Left lobe of liver (tissue), 2 donors: ENCODE measurements at places on chromosomes 3 and 15.
A peak's percentile ranks its signal among the peaks of the same experiment; 100 is the strongest.

DNA sequence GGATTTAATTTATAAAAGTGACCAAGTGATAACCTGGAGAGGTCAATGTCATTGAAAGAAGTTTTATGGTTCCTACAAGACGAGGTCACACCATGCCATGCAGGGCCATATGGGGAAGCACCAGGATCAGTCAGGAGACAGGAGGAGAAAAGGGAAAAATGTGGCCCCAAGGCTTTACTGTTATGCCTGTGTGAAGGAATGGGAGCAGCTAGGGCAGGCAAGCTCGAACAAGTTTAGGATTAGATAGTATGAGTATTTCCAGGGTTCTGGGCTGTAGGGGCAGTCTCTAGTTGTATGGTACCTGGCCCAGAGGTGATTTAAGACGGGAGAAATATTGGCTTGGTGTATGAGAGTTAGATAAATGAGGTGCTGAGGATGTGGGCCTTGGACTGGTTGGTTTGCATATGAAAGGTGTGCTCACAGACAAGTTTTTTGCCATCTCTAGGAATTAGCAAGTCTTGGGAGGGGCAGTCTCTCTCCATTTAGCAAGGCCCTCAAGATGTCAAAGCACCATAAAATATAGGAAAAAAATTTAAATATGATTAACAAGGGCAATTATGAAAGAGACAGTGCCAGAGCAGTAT lies 36.3 kb upstream of the DCLK3 start:
- no peak for DNase-seq

GRCh38 chr15:59940456-59940855 lies 63.7 kb upstream of the FOXB1 start:
- DNase-seq = no peak

DNA sequence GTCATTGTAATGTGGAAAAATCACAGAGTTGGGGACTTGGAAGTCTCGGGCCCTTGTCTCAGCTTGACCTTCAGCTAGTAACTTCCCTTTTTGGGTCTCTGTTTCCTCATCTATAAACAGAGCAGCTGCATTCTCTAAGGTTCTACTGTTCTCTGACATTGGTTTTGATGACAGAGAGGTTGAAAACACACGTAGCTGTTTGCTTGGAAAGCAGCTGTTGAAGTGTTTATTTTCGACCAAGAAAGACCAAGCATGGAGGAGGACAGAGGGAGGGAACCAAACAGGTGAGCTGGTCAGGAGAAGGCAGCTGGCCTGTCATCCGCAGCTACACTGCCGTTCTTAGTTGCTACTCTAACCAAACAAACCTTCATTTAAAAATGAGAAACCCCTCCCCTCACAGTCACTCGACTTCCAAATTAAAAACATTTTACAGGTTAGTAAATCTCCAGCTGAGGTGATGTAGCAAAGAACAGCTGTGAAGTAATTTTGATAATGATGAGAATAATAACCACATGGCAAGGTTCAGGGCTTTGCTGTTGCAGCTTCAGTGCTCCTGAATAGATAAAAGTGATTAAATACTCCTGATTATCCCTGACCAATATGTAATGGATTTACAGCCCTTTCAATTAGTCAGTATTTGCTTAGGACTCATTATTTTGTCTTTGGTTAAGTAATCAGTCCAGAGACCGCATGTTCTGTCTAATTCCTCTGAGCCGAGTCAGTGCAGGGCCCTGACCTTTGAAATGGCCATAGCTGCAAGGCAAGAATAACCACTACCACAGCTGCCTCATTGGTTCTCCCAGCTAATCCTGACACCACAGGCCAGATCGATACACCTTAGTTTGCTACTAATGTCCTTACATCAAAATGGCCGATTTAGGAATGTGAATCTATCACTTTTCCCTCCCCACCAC lies 65.3 kb downstream of the MEIS2 start:
- no peak for DNase-seq

GRCh38 chr3:31903686-31904431 lies 77.2 kb downstream of the OSBPL10 start:
- no peak for DNase-seq

GRCh38 chr3:130839813-130840212 lies 54.1 kb upstream of the ATP2C1 start:
- no peak for DNase-seq

DNA sequence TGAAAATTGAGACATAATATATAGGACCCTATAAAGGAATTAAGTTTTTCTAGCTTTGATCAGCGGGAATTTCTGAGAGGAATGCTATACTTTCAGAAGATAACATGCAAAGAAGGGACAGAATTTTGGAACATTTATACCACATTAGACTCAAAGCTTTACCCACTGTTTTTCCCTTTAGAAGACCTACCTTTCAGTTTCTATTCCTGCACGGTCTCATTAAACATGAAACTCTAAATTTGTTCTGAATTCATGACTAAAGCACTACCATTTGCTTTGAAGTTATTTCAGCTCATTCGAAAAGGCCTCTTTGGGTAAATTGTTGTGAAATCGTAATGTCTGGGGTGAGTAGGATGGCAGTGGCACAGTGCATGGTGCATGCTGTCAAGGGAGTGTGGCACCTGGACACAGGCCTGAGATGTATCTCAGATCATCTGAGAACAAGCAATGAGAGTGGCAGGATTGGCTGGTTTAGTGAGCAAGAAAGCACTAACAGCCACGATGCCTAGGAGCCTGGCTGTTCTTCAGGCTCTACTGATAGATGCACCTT lies 42.5 kb downstream of the CHCHD4 start:
- no peak for DNase-seq

DNA sequence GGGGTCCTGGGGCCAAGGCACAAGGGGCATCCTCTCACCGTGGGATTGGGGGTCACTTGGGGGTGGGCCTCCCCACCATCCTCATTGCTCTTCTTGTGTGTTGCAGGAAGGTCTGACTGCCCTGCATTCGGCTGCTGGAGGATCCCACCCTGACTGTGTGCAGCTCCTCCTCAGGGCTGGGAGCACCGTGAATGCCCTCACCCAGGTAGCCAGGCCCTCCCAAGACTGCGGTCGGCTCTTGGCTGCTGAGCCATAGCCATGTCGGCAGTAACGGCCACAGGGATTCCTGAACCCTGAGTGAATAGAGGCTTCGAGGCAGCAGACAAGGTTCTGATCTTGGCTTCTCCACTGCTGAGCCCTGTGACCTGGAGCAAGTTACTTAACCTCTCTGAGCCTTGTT lies 19.7 kb downstream of the ANKDD1A start:
- peak; percentile 30 for DNase-seq

DNA sequence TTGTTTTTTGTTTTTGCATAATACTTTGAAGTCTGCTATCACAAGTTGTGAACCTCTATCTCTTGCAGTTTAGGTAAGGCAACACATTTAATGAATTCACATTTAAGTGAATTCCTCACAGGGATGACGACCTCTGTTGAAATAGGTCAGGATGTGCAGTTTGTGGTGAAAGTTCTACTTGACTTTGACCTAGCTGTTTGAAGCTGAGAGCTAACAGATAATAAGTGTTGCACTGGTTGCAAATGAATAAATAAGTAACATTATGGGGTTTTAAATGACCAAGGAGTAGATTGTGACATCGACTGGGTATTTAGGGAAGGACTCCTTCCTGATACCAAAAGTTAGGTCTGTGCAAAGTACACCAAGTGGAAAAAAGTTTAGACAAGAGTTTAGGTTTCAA lies 23.9 kb downstream of the NIT2 start:
- DNase-seq = no peak

- DNase-seq = no peak
These were observed 382.9 kb upstream of the MCTP2 start for GRCh38 chr15:93848490-93848889.

DNA sequence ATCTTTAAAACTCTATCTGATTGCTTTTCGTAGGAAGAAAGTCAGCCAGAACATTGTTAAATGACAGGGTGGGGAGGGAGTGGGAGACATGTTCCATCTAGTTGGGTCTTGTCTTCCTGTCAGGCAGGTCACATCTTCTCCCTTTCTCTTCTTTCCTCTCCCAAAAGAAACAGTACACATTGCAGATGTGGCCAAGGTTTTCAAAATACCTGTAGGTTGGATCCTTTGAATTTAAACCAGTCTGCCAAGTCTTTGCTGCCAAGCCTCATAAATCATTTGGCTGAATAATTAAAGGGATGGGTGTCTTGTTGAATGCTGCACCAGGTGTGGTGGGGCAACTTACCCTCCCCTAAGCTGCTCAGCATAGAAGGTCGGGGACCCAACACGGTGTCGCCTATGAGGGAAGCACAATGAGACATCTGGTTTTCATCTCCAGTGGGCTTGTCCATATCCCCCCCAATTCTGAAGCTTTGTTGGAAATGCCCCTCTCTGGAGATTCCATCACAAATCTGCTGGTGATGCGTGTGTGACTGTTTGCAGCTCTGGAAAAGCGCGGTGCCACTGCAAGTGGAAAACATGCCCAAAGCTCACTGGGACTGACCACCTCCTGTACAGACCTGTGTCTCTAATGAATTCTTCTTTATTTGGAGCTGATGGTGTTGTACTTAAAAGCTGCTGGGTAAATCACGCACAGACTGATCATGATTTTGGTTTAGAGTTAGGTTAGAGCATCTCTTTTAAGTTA lies 112.6 kb downstream of the FILIP1L start:
- DNase-seq = no peak

DNA sequence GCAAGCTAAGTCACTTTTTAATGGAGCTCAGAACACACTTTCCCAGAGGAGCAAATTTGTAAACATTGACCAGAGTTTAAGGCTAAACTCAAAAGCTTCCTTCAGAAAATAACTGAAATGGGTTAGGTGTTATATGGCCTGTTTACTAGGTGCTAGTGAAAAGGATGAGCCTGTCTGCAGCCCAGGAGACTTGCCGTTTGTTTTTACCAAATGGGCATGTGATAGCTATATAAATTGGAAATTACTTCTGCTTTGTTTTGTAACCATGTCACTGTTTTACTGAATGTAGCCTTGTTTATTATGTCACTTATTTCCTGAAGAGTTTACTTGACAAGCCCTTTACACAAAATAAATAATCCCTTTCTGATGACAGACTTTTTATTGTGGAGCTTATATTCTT lies 109.4 kb upstream of the THSD4 start:
- no peak for DNase-seq

- no peak for DNase-seq
These were observed 164.8 kb downstream of the ERC2 start for GRCh38 chr3:56303487-56303886.

GRCh38 chr3:111619833-111620232 lies 24.7 kb upstream of the ZBED2 start:
- no peak for DNase-seq

GRCh38 chr3:102237181-102237580 lies 197.6 kb upstream of the ZPLD1 start:
- DNase-seq = no peak

DNA sequence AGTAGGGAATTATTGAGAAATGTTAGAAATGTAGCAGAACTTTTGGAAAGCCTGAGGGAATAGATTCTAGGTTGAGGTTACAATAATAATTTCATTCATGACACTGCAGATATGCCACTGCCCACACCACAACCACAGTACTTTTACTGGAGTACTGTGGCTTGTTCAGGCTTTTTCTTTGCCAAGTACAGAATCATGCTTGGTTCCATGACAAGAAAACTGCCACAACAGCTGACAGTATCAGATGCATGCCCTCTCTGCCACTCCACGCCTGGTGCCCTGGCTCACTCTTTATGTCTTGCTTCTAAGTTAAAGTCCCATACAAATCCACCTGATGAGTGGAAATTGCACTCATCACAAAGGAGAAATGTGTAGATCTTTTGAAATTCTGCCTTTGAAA lies 398.6 kb downstream of the ZIC1 start:
- no peak for DNase-seq

- DNase-seq = no peak
These were observed 245.2 kb downstream of the CD47 start for GRCh38 chr3:107845380-107846278.

- no peak for DNase-seq
These were observed 31.0 kb downstream of the LOXL1 start for GRCh38 chr15:73957276-73957675.

GRCh38 chr3:30774062-30774461 lies 120.4 kb downstream of the GADL1 start:
- DNase-seq = no peak

DNA sequence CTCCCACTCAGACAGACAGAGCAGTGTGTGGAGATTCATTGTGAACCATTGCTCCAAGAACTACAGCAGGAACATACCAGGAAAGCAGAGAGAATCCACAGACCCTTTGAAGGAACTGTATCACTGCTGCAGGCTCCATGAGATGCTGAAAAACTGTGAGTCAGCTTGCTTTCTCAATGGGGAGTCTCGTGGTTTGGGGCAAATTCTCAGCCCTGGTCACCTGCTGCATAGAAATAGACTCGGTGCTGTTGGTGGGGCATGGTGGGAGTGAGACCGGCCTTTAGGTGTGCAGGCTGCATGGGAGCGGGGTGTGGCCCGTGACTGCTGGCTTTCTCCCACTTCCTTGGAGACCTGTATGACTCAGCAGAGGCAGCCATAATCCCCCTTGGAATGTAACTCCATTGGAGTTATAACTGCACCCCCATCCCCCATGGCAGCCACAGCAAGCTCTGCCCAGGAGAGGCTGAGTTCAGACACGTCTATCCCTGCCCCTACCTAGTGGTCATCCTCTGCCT lies 35.6 kb downstream of the ALCAM start:
- DNase-seq = no peak

GRCh38 chr3:32109256-32109655 lies 2.8 kb downstream of the GPD1L start:
- peak; percentile 52 for DNase-seq

- peak; percentile 80 for DNase-seq
These were observed 7.9 kb downstream of the KIF7 start for GRCh38 chr15:89647191-89647851.

DNA sequence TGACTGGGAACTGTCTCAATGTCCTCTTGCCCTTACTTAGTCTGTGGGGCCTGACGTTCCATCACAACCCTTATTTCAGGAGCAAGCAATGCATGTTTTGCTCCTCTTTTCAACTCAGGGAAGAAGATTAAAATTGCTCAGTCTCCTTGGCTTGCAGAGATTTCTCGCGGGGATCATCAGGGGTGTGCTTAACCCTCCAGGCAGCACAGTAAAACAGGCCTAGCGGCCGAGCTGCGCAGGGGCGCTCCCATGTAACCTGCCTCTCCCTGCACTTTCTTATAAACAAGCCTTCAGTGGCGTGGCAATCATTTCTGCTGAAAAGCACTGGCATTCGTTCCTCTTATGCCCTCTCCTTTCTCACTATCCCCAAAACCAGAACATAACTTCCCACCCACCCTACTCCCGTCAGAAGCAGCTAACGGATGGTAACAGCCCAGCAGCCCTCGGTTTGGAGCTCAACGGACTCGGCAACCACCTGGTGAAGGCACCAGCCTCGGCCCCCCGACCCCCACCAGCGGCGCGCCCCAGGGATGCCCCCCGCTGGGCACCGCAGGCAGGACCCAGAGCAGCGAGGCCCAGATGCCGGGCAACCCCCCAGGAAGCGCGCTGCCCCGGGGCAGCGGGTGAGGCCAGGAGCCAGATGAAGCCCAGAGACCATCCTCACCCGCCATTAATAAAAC lies 1.1 kb downstream of the MCF2L2 start:
- no peak for DNase-seq
